ENCODE measurements at places on chromosomes 7 and 10. TPM values are rescaled to one million over a fixed set of nuclear protein-coding genes. Genes with fewer than 3 reads are reported as not detected.

GRCh38 chr10:60757420-60757895 lies 20.8 kb upstream of the CDK1 start:
- DNase-seq = no peak

- DNase-seq = no peak
Observed at GRCh38 chr10:99365736-99366135, 36.6 kb downstream of the CNNM1 start.

DNA sequence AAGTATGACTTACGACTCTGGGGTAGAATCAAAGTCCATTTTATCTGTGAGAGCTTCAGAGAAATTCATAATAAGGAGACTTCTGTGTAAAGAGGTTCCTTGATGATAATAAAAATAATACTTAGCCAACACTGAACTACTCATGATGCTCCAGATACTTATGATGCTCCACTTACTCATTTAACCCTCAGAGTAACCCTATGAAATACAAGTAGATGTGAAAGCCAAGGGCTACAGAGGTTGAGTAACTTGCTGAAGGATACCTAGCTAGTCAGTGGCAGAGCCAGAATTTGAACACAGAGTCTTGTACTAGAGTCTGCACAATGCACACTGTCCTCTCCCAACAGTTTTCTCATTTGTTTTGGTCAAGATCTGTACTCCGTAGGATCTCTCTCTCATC lies 89.5 kb downstream of the HECW1 start:
- no peak for DNase-seq

GRCh38 chr7:129366-130221 lies 62.8 kb upstream of the FAM20C start:
- DNase-seq = no peak

DNA sequence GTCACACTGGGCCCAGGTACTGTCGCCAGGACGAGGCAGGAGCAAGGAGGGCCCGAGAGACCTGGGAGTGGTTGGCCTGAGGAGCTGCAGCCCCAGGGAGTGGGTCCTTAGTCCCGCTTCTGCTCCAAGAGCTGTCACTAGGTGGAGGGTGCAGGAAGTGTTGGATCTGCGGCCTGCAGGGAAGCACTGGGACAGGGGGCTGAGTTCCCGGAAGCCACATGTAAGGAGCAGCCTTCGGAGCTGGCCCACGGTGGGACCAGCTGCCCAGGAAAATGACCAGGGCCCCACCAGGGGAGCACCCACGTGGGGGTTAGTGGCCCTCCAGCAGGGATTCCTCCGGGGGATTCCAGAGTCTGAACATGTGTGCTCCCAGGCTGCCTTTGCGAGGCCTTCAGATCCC lies 9.2 kb upstream of the AQP1 start:
- no peak for DNase-seq

DNA sequence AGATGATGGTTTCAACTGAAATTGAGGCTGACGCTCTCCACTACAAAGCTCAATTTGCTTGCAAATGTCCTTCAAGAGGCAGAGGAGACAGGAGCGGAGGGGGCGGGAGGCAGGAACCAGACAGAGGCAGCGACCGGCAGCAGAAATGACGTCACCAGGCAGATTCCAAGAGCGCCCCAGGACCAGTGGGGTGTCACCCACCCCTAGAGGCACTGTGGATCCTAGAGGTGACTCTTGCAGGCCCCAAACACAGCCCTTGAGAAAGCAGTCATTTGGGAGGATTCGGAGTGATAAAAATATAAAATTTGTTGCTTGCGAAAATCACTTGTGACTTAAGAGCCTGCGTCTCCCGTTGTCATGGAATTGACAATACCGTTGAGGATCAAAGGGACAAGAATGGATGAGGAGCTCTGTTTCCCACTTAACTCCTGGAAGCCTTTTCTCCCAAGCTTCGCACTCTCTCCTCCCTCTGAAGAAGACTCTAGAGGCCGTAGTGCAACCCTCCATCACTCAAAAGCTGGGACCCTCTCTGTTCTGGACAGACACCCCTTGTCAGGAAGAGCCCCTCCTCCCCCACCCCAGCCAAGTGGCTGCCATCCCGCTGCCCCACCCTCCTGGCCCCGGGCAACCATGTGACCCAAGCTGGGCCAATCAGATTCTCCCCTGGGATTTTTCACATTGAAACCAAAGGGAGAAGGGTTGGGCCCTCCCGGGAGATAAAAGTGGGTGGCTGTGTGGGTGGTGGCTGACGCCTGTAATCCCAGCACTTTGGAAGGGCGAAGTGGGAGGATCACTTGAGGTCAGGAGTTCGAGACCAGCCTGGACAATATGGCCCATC lies 16.3 kb upstream of the SLC29A4 start:
- DNase-seq = no peak

The OR9A2 gene
- not detected for total RNA-seq

The ITIH5 gene
- total RNA-seq = not detected

The CFAP69 gene
- 1.8 TPM for total RNA-seq

The ANKRD30A gene
- total RNA-seq = not detected

The OPN4 gene
- not detected for total RNA-seq

All from pulmonary artery endothelial cell (primary cell).